ENCODE measurements at places on chromosomes 3 and 15. TPM values are rescaled to one million over a fixed set of nuclear protein-coding genes. Genes with fewer than 3 reads are reported as not detected.

ERICH6 gene
- not detected for total RNA-seq

TMEM89 gene
- total RNA-seq, result not detected

COL8A1 gene
- 241 TPM for total RNA-seq

GPR176 gene
- 97.2 TPM for total RNA-seq

SLC12A1 gene
- total RNA-seq, result 0.17 TPM

PCLAF gene
- total RNA-seq, result 8.3 TPM

KLHL40 gene
- total RNA-seq, result not detected

DNAH1 gene
- 0.35 TPM for total RNA-seq

IL5RA gene
- total RNA-seq, result not detected

DNA sequence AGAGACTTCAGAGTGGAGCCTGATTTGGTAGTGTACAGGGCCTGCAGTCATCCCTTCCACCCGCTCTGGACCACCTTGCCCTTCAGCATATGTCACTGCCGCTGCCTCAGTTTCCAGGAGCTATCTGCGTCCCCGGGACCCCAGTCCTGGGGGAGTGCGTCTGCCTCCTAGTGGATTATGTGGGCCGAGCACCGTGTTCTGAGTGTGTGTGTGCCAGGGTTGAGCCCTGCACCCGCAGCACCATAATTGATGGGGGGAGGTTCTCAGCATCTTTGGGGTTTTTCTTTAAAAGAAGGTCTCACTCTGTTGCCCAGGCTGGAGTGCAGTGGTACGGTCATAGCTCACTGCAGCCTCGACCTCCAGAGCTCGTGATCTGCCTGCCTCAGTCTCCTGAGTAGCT lies 33.6 kb downstream of the CD276 start:
- DNase-seq, result no peak

DNA sequence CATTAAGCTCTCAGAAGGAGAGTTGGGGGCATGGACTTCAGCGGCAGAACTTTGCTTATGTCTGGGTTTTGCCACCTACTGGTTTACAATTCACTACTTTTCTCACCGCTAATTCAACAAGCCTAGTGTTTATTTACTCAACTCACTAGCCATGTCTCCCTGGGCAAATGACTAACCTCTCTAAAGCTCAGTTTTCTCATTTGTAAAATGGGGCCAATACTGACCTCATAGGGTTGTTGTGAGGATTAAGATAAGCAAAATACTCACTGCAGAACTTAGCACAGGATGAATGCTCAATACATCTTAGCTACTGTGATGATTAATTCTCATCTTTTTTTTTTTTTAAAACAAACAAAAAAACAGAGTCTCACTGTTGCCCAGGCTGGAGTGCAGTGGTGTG lies 106.3 kb downstream of the CADPS start:
- no peak for DNase-seq

DNA sequence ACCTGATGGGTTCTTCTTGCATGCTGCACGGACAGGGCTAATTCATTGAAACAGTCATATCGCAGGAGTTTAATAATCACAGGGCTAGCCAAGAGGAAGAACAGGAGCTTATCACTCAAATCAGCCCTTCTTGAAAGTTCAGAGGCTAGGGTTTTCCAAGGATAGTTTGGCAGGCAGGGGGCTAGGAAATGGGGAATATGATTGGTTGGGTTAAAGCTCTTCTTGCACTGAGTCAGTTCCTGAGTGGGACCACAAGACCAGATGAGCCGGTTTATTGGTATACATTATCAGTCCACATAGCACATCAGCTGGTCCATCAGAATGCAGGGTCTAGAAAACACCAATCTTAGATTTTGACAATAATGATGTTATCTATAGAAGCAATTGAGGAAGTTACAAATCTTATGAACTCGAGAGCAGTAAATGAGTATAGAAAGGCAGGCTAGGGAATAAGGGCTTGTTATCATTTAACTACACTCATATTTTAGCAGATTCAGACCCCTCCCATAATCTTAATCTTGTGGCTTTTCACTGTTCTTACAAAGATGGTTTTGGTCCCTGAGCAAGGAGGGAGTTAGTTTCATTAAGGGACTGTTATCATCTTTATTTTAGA lies 58.1 kb upstream of the SLC25A36 start:
- DNase-seq, result no peak

GRCh38 chr3:63661242-63661641 lies 8.8 kb downstream of the SNTN start:
- DNase-seq, result no peak

GRCh38 chr15:63019511-63020109 lies 22.9 kb upstream of the TPM1 start:
- peak; percentile 94 for DNase-seq

DNA sequence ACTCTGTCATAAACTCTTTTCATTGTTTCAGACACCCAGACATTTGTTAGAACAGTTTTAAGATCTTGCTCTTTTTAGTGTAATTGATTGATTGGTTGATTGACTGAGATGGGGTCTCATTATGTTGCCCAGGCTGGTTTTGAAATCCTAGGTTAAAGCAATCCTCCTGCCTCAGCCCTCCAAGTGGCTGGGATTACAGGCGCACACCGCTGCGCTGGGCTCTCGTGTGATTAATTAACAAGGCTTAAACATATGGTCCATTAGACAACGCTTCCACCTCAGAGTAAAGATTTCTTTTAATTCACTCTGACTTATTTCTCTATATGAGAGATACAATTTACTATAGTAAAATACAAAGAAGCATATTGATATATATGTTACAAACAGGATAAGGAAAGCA lies 114.0 kb upstream of the C2CD4B start:
- DNase-seq, result no peak

DNA sequence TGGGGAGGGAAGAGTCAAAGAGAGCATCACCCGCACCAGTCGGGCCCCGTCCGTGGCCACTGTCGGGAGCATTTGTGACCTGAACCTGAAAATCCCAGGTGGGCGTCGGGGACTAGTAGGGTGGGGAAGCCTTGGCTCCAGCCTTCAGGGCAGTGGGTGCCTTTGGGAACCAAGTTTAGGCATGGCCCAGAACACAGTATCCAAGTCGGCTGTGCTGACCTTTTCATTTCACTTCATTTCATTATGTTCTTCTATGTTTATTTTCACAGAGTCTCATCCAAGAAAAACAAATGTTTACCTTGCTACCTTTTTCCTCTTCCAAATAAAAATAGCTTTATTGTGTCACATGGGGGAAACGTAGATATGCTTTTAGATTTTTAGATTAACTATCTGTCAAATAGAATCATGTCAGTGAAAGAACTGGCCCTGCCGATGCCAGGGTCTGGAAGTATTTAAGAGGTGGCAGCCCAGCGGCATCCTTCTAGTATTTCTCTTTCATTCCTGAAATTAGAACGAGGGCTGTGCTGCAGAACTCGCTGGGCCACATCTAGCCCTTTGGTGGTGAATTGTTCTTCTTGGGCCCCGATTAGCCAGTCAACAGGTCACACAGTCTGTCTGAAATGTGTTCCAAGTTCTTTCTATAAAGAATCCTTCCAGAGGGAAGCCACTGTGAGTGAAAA lies 60.5 kb downstream of the DNASE1L3 start:
- no peak for DNase-seq

- no peak for DNase-seq
Measured at GRCh38 chr3:83953417-83954089, 1005.2 kb upstream of the CADM2 start.

- DNase-seq, result no peak
Measured at GRCh38 chr15:29942143-29942542, 119.9 kb upstream of the TJP1 start.

DNA sequence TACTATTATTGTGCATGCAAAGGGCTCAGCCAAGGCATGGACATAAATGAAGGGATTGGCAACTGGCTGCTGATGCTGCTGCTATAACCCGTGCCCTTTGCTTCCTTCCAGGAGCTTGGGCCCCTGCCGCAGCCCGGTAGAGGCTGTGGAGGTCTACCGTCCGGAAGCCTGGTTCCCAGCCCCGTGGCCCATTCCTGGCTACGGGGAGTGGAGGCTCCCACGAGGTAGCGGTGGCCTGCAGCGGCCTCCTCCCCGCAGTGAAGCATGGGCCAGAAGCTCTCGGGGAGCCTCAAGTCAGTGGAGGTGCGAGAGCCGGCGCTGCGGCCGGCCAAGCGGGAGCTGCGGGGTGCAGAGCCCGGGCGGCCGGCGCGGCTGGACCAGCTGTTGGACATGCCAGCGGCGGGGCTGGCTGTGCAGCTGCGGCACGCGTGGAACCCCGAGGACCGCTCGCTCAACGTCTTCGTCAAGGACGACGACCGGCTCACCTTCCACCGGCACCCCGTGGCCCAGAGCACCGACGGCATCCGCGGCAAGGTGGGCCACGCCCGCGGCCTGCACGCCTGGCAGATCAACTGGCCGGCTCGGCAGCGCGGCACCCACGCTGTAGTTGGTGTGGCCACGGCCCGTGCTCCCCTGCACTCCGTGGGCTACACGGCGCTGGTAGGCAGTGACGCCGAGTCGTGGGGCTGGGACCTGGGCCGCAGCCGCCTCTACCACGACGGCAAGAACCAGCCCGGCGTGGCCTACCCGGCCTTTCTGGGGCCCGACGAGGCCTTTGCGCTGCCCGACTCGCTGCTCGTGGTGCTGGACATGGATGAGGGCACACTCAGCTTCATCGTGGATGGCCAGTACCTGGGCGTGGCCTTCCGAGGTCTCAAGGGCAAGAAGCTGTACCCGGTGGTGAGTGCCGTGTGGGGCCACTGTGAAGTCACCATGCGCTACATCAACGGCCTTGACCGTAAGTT lies 15.0 kb downstream of the SPSB4 start:
- DNase-seq, result no peak

- DNase-seq, result no peak
Measured at GRCh38 chr3:66052721-66053549, 14.2 kb upstream of the MAGI1 start.

DNA sequence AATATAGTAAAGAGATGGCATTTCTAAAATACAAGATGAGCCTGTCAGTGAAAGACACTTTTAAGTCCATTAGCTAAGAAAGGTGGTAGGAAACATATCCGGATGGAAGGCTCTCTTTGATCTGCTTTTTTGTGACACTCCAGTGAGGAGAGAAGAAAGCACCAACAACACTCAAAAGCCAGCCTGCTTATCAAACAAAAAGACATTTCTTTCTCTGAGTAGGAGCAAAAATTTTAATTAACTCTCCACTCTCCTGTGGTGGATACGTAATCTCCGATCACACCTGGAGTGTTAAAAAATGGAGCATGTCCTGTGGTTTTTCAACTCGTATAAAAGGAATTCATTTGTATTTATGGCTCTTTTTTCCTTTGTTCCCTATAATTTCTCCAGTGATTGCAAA lies 65.3 kb downstream of the OXNAD1 start:
- DNase-seq, result no peak

- DNase-seq, result no peak
Measured at GRCh38 chr15:59801649-59802048, 112.5 kb upstream of the BNIP2 start.

DNA sequence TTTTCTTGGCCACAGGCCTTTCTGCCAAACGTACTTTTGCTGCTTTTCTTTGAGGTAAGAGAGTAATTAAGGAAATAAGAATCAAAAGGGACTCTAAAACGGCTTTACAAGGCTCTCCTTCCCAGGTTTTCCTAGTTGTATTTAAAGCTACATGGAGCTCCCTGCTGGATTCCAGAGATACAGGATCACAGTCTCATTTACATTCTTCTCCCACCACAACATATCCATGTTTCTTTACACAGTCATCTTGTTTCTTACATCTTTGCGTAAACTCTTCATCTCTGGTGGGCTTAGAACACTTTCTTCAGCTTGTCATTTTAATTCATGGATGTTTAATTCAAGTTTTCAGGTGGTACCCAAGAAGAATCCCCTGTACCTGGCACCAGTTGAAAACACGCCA lies 117.6 kb upstream of the BFSP2 start:
- no peak for DNase-seq

GRCh38 chr3:172150913-172151650 lies 111.7 kb downstream of the FNDC3B start:
- DNase-seq, result no peak

DNA sequence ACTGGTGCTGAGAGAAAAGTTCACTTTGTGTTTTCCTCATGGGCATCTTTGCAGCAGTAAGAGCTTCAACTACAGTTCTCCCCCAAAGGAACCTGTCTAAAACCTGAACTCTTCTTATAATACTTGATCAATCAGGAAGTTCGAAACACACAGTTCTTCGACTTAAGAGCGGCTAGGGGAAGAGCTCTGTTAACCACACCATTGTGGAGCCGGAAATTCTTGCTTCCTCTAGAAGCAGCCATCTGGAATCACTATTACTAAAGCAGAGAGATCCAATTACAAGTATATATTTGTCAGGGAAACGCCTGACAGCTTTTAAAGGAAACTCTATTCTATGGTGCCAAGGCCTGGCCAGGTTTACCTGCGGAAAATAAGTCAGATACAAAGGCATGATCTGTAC lies 337.3 kb upstream of the CBLB start:
- peak; percentile 67 for DNase-seq

GRCh38 chr3:136381051-136381450 lies 130.9 kb downstream of the PCCB start:
- no peak for DNase-seq

GRCh38 chr3:61522626-61523025 lies 38.7 kb upstream of the PTPRG start:
- DNase-seq, result no peak

GRCh38 chr3:69993757-69994156 lies 5.8 kb upstream of the SAMMSON start:
- DNase-seq, result no peak

DNA sequence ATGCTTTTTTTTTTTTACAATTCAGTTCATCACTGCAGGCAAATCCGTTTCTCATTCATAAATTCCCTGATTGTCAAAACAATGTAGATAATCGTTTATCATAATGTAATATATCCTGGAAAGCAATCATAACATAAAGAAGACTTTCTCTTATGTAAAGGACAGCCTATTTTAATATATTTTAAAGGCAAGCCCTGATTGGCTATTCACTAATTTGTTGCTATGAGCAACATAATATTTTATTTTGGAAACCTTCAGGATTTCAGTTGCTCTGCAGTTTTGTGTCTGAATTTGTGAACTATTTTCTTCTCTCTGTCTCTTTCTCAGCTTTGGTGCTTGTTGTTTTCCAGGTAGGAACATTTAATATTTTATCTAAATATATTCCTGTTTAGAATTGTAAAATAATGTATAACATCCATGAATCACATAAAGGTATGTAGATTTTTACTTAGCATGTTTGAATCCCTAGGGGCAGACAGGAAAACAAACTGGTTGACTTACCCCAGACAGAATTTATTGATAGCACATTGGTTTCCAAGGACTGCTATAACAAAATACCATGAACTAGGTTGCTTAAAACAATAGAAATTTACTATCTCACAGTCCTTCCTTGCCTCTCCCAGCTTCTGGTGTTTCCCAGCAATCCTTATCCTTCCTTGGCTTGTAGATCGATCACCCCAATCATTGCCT lies 253.5 kb downstream of the CDIN1 start:
- DNase-seq, result no peak

Measured in renal cortical epithelial cell (primary cell).